ENCODE measurements at places on chromosomes 2 and 18. TPM values are rescaled to one million over a fixed set of nuclear protein-coding genes. Genes with fewer than 3 reads are reported as not detected.

The RBKS gene
- total RNA-seq, result 8.4 TPM

The DGUOK gene
- 158 TPM for total RNA-seq

The RASGRP3 gene
- 0.98 TPM for total RNA-seq

The SEPTIN10 gene
- total RNA-seq, result 32.1 TPM

The ACOXL gene
- not detected for total RNA-seq

Measured in A549 treated with AZD2906 at 1 μM for 4 hours (cell line).